ENCODE measurements at places on chromosomes 16 and 17. TPM values are rescaled to one million over a fixed set of nuclear protein-coding genes. Genes with fewer than 3 reads are reported as not detected.

DNA sequence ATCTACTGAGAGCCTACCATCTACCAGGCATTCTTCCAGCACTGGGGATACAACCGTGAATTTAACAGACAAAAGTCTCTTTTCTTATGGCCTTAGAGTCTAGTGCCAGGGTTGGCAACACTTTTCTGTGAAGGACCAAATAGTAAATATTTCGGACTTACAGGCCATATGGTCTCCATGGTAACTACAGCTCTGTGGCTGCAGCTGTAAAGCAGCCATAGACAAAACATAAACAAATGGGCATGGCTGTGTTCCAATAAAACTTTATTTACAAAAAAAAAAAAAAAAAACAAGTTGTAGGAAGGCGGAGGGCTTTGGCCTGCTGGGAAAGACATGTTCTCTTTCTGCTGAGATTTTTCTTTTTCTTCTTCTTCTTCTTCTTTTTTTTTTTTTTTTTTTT lies 98.7 kb downstream of the ABCC12 start:
- no peak for DNase-seq

CSH1 gene
- not detected for total RNA-seq

ABCA8 gene
- total RNA-seq, result not detected

GRCh38 chr17:65218261-65218660 lies 81.1 kb downstream of the RGS9 start:
- no peak for DNase-seq

SLFN11 gene
- total RNA-seq, result 16.0 TPM

CCL16 gene
- total RNA-seq, result not detected

- DNase-seq, result no peak
Measured at GRCh38 chr16:57361404-57361803, 2.8 kb downstream of the CCL22 start.

CCL17 gene
- not detected for total RNA-seq

Data from naive thymus-derived CD8-positive, alpha-beta T cell (primary cell).